AG10803 (cell line): ENCODE measurements at places on chromosomes 1 and 21.

DNA sequence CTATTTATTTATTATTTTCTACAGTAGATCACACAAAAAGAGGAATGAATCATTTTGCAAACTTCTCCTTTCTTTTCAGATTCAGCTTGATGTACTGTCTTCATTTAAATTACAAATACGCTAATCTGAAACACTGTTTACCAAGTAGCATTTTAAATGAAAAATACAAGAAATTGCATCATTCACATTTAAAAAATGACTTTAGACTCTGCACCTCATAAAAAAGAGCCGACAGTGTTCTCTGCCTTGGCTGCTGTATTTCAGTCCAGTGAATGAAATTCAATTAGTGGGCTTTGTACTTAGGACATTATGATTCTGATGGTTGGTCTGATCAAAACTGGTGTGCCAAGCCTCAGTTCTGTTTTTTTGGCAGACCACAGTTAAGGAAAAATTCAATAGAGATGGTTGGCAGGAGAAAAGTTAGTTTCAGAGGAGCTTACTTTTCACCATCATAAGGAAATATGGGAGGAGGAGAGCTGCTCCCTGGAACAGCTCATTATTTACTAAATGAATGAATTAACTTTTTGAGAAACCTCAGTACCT lies 222.4 kb upstream of the ESRRG start:
- DNase-seq, result no peak

DNA sequence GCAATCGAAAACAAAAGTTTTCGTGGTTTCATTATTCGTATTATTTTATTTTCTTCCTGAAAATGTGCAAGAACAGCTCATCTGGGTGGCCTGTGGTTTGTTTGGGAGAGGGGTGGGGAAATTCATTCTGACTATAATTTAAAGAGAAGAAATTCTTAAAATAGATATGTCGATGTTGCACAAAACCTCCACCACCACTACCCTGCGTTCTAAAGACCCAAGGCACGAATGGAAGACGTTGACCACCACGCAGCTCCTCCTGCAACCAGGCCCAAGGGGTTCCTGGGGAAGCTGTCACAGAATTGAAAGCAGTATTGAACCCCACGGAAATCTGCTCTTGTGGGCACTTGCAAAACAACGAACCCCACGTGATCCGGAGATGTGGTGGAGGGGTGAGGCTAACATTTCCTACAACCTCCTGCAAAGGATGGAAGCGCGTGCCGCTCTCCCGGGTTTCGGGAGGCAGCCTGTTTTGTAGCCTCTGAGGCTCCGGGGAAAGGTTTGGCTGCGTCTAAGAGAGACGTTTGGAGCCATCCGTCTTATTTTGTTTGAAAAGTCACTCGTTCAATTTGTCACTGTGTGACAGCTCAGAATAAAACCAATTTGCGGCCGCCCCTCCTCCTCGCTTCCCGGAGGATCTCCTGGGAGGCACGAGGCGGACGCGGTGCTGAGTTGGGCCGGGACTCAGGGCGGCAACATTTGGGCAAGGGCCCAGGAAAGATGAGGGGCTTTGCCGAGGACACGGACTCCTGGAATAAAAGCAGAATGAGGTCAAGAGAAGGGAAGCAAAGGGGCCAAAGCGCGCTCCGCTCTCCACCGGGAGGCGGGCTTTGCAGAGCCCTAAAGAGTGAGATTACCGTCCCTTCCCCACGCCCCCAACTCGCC lies 810 bp upstream of the HLX start:
- DNase-seq, result no peak

- peak; percentile 63 for DNase-seq
Measured at GRCh38 chr1:63316984-63317816, 5.2 kb upstream of the FOXD3 start.

DNA sequence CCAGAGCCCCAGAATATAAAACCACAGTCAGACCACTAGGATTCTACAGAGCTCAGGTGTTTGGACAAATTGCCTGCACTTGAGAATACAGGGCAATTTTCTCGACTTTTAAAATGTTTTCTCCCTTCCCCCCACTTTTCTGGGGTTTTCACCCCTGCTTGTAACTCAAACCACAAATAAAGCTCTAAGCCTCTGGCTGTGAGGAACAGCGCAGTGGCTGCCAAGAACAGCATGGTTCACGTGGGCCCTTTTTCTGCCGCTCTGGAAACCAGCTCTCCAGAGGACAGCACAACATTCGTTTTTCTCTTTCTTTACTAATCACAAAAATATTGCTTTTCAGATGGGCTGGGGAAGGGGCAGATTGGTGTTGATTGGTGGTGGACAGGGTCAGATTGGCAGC lies 102.2 kb upstream of the JUN start:
- peak; percentile 49 for DNase-seq

DNA sequence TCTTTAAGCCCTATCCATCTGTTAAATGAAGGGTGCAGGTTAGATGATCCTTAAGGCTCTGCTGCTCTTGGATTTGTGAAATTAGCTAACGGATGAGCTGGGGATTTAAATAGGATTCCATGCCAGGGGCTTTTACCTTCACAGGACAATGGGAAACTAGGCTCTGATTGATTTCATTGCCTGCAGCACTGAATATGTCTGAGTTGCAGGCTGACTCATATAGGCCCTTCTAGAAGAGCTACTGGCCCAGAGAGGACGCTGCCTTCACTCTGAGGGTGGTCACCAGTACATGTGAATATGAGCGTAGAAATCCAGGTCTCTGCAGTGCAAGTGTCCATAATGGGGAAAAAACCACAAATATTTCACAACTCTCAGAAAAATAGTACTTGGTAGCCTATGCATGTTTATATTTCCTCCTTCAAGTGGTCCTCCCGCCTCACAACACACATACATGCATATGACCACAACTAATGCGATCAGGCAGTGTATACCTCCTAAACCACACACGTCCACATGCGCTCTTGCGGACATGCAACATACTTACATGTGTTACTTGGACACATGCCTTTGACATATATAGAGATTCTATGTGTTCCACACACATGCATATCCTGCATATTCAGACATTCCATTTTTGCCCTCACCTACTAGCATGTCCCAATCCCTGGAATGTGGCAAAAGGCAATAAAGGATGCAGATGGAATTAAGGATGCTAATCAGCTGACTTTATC lies 233.8 kb upstream of the JUN start:
- no peak for DNase-seq

DNA sequence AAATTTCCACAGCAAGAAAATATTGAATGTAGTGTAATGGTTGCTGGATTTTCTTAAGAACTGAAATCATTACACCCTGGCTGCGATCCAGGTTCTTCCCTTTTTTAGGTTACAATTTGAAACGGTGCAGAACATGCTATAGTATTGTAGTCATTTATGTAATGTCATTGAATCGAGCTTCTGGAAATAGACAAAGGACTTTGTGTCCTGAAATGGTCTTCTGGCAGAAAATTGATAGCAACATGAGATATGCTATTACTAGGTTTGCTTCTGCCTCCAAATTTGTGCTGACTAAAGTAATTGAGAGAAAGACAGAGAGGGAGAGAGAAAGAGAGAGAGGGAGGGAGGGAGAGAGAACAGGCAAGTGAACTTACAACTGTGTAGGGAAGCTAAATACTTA lies 146.2 kb upstream of the NFIA start:
- DNase-seq, result no peak

DNA sequence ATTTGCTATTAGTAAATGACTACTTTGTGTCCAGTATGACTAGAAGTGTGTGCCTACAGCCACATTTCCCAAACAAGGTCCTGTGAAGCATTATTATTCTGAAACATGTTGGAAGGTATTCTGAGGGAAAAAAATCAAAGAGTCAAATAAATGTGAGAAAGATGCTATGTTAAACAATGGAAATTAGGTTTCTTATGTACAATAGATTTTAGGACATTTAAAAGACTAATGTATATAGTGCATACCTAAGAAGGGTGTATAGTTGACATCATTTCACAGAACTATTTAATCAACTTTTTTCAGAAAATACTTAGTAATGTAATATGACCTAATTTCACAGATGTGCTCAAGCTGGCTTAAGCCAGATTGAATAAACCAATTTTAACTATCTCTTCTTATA lies 582.5 kb downstream of the USP25 start:
- DNase-seq, result no peak

DNA sequence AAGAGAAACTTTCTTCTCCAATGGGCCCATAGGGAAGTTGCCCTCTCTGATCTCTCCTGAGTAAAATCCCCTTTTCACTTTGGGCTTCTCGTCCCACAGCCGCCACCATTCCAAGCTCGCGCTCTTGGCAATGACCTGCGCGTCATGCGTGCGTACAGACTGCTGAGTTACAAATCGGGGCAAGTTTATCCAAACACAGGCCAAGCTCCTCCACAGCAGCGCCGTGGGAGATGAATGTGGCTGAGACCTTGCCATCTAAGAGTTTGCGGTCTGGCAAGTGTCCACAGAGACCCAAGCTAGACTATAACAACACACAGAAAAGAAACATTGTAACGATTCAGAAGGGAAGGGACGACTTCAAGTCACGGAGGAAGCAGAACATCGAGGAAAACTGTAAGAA lies 116.3 kb upstream of the SOD1 start:
- no peak for DNase-seq

DNA sequence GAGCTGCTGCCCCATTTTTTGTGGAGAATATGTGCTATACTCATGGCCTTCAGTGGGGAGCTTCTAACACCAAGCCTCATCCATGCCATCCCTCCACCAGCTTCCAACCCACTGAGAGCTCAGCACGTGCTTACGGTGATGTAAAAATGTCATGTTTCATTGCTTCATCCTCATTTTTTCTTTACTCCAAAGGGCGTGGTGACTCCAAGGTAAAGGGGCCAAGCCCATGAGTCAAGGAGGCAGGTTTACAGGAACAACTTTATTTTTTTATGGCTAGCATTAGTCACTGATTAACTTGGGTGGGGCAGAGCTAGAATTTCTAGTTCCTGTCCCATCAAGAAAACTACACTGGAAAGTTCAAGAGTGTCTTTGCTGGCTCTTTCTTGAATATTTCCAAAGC lies at the start of gene C1orf226:
Gene C1orf226 (plus strand): TSS at position 346 of the 400 bp plus-strand sequence. CDS start 174 bp downstream, outside the sequence.
- DNase-seq, result no peak

DNA sequence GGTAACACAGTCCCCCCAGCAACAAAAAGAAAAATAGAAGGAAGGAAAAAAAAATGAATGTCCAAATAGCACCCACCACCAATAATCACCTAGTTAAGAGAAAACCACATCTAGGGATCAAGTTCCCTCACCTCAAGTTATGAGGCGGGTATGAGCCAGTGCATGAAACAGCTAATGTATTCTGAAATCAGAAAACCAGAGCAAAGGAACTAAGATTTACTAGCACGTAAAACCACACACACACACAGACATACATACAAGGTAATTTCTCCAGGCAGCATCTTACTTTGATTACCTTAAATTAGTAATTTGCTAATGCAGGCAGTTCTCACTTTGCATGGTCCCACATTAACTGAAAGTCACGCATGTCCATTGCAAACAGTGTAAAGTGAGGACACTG lies 109.8 kb downstream of the HLCS start:
- DNase-seq, result no peak

DNA sequence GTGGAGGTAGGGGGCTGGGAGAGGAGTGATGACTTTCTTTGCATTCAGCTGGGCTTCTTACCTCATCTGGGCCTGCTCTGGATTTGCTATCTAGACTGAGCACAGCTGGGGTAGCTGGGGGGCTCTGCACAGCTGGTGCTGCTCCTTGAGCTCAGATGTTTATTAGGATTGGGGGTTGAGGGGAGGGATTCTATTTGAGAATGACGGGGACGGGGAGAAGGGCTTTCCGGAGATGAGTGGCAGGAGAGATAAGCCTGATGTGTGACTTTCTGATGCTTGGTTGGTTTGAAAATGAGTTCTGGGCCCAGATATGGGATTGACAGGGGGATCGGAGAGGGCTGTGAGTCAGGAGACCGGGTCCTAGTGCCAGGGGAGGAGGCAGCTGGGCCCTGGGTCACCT lies 146.1 kb upstream of the CSF3R start:
- DNase-seq, result no peak

DNA sequence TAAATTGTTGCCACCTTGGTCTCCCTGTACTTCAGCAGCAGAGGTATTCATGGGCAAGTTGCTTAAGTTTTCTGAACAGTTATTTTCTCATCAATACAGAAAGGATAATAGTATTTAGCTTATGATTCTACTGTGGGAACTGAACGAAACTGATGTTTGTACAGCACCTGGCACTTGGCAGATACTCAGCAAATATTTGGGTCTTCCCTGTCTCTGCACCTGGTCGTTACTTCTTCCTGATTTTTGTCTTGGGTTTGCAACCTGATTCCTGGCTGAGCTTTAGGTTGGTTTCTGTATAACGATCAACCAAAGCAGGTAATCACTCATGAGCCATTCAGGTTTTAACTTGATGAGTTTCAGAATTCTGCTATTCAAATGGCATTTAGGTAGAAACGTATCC lies 490.6 kb downstream of the KIF26B start:
- DNase-seq, result no peak

- peak; percentile 20 for DNase-seq
Measured at GRCh38 chr1:107342316-107342715, 201.5 kb downstream of the NTNG1 start.

- no peak for DNase-seq
Measured at GRCh38 chr1:22607154-22607553, 29.3 kb upstream of the C1QA start.

DNA sequence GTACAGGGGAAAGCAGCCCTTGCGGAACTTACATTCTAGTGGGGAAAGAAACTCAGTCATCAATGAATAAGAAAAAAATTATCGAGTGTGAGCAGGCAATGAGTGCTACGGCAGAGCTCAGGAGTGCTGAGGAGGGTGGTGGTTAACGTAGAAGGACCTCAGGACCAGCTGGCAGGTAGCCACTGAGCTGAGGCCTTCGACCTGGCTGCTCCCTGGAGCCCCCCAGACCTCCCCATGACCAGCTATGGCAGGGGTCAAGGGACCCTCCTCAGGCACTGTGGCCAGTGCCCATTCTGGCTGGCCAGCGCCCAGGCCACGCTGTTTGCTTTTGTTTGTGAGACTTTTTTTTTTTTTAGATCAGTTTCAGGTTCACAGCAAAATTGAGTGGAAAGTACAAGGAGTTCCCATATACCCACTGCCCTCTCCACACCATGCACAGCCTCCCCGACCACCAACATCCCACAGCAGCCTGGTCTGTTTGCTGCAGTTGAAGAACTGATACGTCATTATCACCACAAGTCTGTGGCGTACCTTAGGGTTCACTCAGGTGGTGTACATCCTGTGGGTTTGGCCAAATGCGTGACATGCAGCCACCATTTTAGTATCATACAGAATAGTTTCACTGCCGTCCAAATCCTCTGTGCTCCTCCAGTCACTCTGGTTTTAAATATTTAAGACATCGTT lies 11.8 kb upstream of the TTC22 start:
- no peak for DNase-seq

DNA sequence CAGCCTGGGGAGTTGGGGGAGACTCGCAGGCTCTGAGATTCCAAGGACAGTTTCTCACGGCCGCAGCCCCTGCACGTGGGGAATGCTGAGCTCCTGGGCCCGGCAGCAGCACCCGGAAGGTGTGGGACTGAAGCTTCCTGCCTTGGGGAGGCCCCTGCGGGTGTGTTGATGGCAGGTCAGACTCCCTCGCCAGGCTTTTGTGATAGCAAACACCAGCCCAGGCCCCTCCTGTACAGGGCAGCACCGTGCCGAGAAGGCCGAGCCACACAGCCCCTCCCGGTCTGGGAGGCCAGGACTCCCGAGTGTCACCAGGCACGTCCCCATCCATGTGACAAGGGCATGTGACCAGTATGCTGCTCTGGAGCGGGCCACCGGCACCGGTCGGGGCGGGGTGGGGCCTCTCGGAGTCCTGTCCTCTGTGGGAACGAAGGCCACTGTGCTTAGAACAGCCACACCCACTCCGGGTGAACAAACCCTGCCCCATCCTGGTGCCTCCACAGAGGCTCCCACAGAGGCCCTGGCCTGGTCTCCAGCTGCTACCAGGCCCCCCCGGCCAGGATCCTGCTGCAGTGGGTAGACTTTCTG lies 31.1 kb upstream of the ARHGEF16 start:
- no peak for DNase-seq

- DNase-seq, result peak; percentile 50
Measured at GRCh38 chr1:21924503-21925005, 12.6 kb downstream of the HSPG2 start.
